ENCODE measurements at places on chromosomes 5 and 9.
A peak's percentile ranks its signal among the peaks of the same experiment; 100 is the strongest.

GRCh38 chr9:134413890-134414623 is 87.8 kb downstream of the RXRA start:
- peak; percentile 97 for DNase-seq

DNA sequence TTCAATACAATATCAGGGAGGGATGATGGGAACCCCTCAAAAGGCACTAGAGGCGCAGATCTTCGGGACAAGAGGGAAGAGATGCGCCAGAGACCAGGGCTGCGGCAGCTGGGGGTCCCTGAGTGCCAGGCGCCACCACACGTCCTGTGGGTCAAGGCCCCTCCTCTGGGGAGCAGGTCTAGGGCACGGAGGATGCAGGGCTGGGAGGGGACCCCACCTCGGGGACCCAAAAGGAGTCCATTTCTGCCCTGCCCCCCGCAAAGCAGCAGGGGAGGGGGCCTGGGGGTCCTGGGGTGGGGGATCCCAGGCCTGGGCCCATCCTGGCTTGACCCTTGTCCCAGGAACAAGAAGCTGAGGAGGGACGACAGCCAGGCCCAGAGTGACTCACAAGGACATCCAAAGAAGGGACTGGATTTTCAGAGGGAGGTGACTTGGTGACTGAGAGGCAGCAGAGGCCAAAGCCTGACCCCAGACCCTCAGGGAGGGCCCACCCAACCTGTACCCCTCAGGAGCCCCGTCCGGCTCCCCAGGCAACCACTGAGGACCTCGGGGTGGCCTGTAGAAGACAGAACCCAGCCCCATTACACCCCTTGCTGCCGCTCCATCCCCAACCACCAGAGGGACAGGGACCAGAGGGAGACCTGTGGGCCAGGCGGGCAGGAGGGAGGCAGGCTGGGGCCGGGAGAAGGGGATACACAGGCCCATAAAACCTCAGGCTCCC is 54.2 kb downstream of the LRSAM1 start:
- no peak for DNase-seq

- DNase-seq = no peak
Measured at GRCh38 chr5:97434021-97434420, 251.0 kb upstream of the RIOK2 start.

DNA sequence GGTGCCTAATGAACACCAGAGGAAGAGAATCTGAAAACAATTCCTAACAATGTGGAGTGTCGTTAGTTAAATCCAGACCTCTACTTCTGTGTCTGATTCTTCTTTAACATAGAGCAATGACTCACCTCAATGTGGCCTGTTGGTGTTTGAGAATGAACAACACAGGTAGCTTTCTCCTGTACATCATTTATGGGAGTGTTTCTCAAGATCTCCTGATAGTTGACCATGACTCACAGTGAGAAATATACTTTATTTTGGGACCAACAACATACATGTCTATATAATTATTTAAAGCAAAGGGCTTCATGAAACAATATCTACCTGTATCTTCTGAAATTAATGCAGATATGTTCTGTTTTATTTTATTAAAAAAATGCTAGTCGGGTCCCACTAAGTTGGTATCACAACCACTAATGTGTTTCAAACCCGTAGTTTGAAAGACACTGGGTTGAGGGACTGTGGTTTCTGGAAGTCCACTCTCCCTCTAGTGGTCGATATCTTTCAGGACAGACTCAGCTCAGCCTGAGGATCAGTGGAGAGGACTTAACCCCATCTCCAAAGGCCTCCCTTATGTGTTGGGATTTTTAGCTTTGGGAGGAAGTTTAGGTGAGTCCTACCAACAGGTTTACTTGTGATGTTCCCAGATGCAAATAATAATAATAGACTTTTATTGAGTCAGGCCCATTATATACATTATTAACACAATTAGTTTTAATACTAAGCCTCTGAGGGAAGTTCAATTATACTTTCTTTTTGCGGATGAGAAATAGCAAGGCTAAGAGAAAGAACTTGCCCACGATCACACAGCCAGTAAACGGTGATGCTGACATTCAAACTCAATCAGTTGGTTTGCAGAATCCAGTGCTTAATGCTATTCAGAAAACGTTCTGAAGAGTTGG is 70.0 kb upstream of the KLF9 start:
- peak; percentile 45 for DNase-seq

GRCh38 chr5:81164936-81165335 is 68.2 kb upstream of the CKMT2 start:
- DNase-seq = no peak

GRCh38 chr9:4237748-4238511 is 61.9 kb downstream of the GLIS3 start:
- no peak for DNase-seq

DNA sequence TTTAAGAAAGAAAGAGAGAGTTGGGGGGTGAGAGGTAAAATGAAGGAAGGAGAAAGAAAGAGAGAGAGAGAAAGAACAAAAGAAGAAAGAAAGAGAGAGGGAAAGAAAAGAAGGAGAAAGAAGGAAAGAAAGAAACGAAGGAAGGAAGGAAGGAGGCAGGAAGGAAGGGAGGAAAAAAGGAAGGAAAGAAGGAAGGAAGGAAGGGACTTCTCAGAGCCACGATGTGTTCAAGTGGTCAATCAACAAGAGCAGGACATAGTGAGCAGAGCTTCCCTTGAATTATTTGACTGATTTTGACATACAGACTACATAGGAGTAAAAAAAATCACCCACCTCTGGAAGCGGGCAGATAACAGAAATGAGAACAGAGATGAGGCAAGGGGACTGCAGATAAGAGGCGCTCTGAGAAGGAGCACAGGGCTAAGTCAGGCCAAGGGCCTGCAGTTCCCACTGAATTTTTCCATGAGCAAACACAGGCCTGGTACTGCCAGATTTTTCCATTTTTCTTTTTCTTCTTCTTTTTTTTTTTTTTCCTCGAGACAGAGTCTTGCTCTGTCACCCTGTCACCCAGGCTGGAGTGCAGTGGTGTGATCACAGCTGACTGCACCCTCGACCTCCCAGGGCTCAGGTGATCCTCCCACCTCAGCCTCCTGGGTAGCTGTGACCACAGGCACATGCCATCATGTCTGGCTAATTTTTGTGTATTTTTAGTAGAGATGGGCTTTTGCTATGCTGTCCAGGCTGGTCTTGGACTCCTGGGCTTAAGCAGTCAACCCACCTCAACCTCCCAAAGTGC is 77.7 kb upstream of the IL17B start:
- DNase-seq = no peak

GRCh38 chr5:153987301-153987700 is 51.4 kb downstream of the FAM114A2 start:
- no peak for DNase-seq

GRCh38 chr9:6984941-6985578 is 227.3 kb downstream of the KDM4C start:
- no peak for DNase-seq

GRCh38 chr5:112023766-112024165 is 266.8 kb upstream of the NREP start:
- no peak for DNase-seq

GRCh38 chr9:135198586-135199285 is 111.3 kb downstream of the OLFM1 start:
- DNase-seq = no peak

DNA sequence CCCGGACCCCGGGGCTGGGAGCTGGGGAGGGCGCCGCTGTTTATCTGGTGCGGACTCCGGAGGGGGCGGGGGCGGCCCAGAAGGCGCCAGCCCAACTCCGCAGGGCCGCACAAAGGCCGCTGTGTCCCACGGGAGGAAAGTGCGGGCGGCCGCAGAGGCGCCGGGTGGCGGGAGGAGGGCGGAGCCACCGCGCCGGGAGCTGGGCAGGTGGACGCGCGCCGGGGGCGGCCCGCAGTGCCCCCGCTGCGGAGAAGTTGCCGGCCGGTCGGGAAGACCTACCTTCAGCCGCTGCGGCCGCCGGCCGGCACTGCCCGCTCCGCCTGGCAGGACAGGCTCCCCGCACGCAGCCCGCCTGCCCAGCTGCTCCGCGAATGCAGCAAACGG is 43.6 kb downstream of the NACC2 start:
- DNase-seq = no peak

- DNase-seq = no peak
Measured at GRCh38 chr9:122445155-122445749, 32.5 kb downstream of the OR1J1 start.

DNA sequence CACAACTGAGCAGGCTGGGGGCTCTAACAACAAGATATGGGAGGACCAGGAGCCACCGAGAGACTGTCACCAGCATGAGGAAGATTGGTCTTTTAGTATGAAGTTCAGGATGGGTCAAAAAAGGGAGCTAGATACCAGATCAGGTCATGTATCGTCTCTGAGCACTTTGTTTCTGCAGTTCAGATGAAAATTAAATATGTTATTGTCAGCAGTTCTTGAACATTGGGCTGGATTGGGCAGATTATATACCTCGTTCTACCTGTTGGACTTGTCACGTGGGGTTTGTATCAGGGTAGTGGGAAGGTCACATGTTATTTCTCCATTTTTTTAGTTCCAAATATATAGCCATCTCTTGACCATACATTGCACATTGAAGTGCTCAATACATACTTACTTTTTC is 47.3 kb downstream of the RCL1 start:
- DNase-seq = no peak

DNA sequence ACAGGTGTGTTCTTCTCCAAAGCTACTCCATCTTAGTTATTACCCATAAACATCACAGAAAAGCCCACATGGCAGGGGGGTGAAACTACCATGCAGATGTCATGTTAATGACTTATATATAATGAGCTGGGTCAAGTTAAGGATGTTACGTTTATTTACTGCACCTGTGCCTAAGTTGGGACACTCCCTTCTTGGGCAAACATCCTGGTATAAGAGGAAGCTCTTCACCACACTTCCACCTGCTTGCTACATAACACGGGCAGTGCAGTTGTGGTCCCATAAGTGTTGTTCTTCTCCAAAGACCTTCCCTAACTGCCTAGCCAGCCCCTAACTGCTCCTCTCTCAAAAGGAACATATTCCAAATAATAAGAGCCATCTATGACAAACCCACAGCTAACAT is 9.3 kb upstream of the ZCCHC9 start:
- DNase-seq = no peak

DNA sequence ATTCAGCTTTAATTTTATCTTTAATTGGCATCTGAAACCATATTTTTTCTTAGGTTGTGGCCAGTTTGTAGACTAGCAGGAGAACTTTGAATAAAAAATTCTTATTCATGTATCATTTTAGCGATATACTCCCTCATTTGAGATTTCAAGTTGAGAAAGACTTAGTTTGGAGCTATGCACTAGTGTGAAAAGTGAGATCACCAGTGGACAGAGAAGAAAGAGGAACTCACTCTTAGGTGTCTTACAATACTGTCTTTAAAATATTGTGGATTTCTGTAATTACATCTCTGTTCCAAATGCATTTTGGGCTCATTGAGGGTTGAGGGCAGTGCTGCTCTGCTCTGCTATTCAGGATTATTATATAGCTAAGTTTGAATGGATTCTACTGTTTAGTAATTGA is 54.7 kb downstream of the NAA35 start:
- no peak for DNase-seq

DNA sequence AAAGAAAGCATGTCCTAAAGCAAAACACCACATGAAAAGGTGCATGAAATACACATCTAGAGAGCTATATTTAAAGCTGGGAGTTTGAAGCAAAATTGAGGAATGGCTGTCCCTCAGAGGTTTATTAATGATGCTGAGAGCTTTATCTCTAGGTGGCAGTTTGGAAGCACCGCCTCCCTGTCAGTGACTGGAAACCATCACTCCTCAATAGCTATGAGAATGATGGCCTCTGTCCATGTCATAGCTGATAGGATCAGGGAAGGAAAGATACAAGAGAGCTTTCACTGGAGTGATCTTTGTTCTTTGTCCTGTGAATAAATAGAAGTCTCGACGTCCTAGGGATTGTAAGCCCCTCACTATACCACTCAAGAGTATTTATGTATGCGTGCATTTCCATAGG is 110.5 kb downstream of the NUDT12 start:
- no peak for DNase-seq

- no peak for DNase-seq
Measured at GRCh38 chr9:5593904-5594303, 35.0 kb upstream of the RIC1 start.

- peak; percentile 62 for DNase-seq
Measured at GRCh38 chr5:155728146-155728856, 598.7 kb upstream of the SGCD start.

DNA sequence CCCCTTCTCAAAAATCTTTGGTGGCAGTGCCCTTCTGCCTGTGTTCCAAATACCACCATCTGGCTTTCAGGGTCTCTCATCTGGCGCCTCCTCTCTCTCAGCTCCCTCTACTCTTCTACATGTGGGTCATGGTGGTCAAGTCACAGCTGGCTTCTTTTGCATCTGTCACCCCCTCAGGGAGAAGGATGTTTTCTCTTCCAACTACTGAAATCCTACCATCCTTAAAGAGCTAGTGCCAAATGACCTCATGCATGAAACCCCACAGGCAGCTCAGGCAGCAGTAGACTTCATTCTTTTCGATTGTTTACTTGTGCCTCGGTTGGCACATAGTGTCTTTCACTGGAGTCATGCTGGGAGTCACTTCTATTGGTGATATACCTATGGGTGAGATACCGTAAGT is 219.2 kb downstream of the DCP2 start:
- DNase-seq = no peak

DNA sequence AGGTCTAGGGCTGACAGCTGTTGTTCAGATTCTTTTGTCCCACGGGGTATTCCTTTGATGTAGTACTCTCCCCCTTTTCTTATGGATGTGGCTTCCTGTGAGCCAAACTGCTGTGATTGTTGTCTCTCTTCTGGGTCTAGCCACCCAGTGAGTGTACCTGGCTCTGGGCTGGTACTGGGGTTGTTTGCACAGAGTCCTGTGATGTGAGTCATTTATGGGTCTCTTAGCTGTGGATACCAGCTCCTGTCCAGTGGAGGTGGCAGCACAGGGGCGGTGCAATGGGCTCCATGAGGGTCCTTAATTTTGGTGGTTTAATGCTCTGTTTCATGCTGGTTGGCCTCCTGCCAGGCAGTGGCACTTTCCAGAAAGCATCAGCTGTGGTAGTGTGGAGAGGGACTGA is 161.3 kb downstream of the CAVIN4 start:
- no peak for DNase-seq

- DNase-seq = no peak
Measured at GRCh38 chr9:84277646-84278045, 62.9 kb downstream of the SLC28A3 start.

DNA sequence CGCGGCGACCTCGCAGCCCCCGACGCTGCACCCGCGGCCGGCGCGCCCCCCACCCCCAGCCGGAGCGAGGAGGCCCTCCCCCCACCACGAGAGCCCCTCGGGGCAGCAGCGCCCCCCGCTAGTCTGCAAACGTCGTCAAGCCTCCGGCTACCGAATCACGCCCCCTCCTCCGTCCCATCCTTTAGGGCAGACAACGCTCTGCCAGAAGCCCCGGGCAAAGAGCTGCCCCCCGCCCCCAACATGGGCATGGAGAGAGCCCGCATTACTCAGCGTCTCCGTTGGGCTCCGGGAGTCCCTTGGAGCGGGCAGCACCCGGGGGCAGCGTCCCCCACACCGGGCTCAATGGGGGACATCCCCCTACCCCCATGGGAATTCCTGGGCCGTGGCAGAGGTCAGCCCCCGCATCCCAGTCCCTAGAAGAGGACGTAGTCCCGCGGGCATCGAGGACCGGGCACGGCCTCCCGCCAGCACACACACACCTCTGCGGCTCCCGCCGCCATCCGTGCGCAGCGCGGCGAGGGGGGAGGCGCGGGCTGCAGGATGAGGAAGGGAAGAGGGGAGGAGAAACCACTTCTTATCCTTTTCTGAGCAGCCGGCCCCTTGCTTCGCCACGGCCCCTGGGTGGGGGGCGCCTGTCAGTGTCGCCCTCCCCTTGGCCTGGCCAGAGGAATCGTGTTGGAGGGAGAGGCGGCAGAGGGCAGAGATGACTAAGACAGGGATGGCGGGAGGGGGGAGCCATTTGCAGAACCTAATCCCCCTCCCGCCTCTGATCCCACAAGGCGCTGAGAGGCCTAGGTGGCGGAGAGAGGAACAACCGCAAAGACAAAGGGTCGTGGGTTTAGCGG is 750 bp downstream of the DNM1 start:
- DNase-seq = peak; percentile 68

All from NCI-H1092 treated with DMSO at 0.1 percent for 48 hours (cell line).